ENCODE measurements at places on chromosomes 3 and 15. TPM values are rescaled to one million over a fixed set of nuclear protein-coding genes. Genes with fewer than 3 reads are reported as not detected.

UQCC5 gene
- total RNA-seq, result 12.3 TPM

CPLX3 gene
- total RNA-seq, result not detected

KLHL40 gene
- total RNA-seq, result not detected

ALS2CL gene
- total RNA-seq, result 5.1 TPM

AGBL1 gene
- total RNA-seq, result not detected

NANOGP8 gene
- total RNA-seq, result not detected

DNA sequence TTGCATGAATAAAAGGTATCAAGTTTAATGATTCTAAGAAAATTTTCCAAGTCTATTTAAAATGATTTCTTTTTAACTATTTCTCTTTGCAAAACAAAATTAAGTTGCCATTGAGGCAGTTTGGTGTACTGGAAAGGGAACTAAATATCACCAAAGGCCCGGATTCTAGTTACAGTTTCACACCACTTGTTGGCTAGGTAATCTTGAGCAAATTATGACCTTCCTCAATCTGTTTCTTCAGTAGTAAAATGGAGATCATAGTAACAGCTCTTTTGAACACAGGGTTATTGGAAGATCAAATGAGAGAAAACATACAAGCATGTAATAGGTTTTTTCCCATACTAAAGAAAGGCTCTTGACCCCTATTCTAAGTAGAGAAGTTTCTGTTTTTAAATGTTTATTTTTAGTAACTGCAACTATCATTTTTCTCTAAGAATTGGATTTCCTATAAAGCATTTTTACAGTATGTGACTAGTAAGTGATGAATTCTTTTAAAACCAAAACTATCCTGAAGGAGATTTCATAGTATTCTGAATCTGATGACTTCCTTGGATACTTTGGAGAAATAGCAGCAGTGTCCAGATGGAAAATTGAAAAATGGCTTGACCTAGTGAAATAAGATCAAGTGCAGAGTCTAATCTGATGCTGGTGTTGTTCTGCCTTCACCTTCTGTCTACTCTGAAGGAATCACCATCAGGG, 15.7 kb downstream of the SCAANT1 start:
- H3K27me3 ChIP-seq, result no peaks in the 10 kb centered on the region
- H3K4me1 ChIP-seq, result peaks cover 45% of the 10 kb centered on the region
- no peak overlapping the region for H3K27ac ChIP-seq
- DNase-seq, result no peak
- no peak overlapping the region for H3K4me3 ChIP-seq

DNA sequence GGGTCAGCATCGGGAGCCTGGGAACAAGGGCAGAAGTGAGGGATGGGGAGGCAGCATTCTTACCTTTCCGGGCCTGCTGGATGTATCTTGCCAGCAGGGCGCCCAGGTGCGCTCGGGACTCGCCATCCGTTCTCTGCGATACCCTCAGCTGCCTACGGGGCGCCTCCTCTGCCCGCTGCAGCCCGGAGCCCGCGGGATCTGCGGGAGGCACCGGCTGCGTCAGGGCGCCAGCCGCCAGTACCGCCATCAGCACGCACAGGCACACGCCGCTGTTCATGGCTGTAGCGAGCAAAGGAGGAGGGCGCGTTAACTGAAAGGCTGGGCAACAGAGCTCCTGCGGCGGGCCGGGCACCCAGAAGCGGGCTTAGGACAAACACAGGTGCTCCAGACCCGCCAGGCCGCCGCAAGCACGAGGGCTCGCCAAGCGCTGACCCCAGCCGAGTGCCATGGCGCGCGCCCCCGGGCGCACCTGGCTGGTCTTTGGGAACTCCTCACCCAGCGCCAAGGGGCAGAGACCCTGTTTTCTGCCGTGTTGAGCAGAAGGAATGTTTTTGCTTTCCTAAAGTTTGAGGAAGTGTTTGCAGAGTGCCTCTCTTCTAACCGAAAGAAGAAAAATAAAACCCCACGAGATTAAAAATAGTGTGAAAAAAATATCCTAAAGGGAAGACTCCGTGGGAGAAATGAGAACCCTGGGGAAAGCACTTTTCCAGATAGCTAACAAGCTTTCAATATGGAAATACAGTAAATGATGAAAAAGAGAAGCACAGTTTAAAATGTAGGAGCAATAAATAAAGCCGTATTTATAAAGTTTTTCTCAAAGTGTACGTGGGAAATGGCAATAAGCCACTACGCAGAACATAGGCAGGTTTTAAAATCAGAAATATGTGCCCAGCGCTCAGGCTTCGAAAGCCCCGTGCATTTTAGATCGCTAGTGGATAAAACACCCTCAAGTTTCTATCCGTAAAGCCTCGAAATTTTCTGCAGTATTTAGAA, 2.3 kb downstream of the CCK start:
- no peak overlapping the region for H3K27ac ChIP-seq
- peak; percentile 32 for DNase-seq
- H3K27me3 ChIP-seq, result peaks cover 56% of the 10 kb centered on the region

DNA sequence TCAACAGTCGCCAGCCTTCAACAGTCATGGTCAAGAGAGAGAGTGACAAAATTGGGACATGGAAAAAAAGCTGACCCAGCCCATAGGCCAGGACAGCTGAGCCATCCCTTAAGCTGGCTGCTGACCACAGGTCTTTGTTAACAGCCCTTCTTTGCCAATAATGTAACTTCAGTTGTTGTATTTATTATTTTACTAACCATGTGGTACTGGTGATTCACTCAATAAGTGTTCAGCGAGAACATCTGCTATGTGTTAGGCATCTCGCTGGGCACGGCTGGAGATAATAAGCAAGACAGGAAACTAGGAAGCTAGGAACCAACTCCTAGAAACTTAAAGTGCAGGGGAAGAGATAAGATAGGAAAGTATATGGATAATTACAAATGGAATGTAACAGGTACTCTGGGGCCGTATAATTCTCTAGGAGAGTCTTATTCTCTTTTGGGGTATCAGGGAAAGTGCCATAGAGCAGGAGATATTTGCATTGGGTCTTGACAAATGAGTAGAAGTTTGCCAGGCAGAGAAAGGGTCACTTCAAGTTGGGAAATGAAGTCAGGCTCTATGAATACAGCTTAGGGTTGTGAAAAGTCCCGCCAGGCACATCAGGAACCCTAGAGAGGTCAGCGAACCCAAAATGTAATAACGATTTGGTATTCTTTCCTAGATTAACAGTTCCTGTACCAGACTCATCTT, 84.0 kb upstream of the TRA2B start:
- H3K4me1 ChIP-seq, result peaks cover 7% of the 10 kb centered on the region
- no peak overlapping the region for H3K4me3 ChIP-seq
- H3K27me3 ChIP-seq, result peaks cover 9% of the 10 kb centered on the region

DNA sequence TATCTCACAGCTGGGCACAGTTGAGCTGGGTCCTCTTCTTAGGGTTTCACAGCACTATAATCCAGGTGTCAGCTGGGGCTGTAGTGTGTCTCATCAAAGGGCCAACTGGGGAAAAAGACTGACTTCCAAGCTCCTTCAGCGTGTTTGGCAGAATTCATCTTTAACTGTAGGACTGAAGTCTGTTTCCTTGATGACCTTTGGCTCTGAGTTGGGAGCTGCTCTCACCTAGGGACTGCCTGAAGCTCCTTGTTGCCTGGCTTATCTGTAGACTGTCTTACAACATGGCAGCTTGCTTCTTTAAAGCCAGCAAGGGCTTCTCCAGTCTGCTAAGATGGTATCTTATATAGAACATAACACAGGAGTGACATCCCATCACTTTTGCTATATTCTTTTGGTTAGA, 5.3 kb upstream of the VPS33B start:
- no peaks in the 10 kb centered on the region for H3K36me3 ChIP-seq
- no peak for DNase-seq
- H3K4me1 ChIP-seq, result peaks cover 5% of the 10 kb centered on the region
- no peaks in the 10 kb centered on the region for H3K27me3 ChIP-seq

DNA sequence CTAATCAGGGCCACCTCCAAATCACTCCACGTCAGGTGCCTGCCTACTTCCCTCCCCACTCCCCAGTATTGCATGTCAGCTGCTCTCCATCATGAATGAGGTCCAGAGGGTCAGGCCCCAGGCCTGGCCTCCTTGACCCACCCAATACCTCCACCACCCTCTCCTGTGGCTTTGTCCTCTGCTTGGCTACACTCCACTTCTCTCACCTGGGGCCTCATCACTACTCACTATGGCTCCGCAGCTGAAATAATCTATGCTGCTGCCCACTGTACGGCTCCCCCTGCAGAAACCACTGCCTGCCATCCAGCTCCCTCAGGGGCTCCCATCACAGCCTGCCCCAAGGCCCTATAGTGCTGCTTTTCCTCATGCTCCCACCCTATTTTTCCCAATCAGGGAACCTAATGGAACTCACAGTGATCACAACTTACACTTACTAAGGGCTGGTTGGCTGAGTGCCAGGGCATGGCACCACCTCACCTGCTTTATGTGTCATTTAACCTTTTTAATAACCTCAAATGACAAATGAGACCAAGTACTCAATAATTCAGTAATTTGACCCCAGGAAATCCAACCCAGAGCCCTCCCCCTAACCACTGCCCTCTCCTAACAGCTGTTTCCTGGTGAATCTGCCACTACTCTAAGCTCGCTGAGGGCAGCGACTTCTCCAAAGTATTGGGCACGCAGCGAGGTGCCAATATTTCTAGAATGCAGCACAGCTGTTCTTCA, 2.3 kb downstream of the GORASP1 start:
- peak; percentile 25 for DNase-seq
- H3K4me3 ChIP-seq, result no peak overlapping the region
- no peak overlapping the region for H3K27ac ChIP-seq
- H3K36me3 ChIP-seq, result peaks cover 2% of the 10 kb centered on the region
- peaks cover 48% of the 10 kb centered on the region for H3K4me1 ChIP-seq

DNA sequence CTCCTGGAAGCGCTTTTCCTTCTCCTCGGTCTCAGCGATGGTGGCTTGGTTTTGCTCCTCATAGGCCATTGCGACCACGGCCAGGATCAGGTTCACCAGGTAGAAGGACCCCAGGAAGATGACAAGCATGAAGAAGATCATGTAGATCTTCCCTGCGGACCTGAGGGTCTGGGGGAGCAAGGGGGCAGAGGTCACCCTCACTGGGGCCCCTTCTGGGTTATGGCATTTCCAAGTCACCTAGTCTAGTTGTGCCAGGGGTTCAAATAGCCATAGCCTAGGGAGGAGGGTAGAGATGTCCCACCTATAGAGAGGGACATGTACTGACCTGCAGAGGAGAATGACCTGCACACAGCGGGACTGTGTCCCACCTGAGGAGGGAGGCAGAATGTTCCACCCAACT, 43.5 kb downstream of the SCN5A start:
- H3K36me3 ChIP-seq, result no peaks in the 10 kb centered on the region
- H3K27ac ChIP-seq, result no peak overlapping the region
- no peak for DNase-seq
- no peak overlapping the region for H3K4me3 ChIP-seq
- no peaks in the 10 kb centered on the region for H3K4me1 ChIP-seq

DNA sequence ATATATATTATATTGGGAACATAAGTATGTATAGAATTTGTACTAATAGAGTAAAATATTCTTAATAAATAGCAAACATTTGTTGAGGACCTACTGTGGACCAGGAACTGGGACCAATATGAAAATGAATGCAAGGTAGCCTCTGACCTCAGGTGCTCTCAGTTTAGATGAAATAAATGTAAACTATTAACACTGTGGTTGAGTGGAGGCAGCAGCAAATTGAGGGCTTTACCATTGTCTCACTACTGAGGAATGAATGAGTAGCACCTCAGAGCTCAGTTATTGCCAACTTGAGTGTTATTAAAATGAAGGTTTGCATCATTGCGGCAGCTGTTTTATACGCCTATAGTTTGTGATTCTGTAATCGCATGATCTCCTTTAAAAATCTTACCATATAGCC, 90.9 kb upstream of the CGNL1 start:
- H3K36me3 ChIP-seq, result peaks cover 58% of the 10 kb centered on the region
- peaks cover 8% of the 10 kb centered on the region for H3K4me1 ChIP-seq
- H3K4me3 ChIP-seq, result no peak overlapping the region
- no peak for DNase-seq

- H3K27ac ChIP-seq, result no peak overlapping the region
- no peaks in the 10 kb centered on the region for H3K36me3 ChIP-seq
- H3K4me1 ChIP-seq, result no peaks in the 10 kb centered on the region
These were observed 134.1 kb downstream of the PDZRN3 start for GRCh38 chr3:73490453-73491286.

DNA sequence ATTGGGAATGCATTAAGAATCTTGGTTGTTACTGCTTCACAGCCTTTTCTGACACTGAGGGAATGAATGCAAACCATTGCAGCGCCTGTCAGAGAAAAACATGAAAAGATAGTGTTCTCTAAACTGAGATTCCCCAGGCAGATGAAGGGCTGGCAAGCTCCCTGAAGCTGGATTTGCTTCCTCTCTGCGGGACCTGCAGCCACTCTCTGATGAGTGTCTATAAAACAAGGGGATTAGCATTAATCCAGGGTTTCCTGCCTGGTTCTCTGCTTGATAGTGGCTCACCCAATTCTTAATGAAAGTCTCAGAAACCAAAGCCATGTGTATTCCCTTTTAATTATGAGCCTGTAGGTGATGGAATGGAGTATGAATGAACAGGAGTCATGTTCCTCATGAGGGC, 344.3 kb upstream of the UMPS start:
- H3K27me3 ChIP-seq, result peaks cover 15% of the 10 kb centered on the region
- no peak for DNase-seq
- H3K4me1 ChIP-seq, result no peaks in the 10 kb centered on the region
- no peak overlapping the region for H3K4me3 ChIP-seq
- H3K27ac ChIP-seq, result no peak overlapping the region

DNA sequence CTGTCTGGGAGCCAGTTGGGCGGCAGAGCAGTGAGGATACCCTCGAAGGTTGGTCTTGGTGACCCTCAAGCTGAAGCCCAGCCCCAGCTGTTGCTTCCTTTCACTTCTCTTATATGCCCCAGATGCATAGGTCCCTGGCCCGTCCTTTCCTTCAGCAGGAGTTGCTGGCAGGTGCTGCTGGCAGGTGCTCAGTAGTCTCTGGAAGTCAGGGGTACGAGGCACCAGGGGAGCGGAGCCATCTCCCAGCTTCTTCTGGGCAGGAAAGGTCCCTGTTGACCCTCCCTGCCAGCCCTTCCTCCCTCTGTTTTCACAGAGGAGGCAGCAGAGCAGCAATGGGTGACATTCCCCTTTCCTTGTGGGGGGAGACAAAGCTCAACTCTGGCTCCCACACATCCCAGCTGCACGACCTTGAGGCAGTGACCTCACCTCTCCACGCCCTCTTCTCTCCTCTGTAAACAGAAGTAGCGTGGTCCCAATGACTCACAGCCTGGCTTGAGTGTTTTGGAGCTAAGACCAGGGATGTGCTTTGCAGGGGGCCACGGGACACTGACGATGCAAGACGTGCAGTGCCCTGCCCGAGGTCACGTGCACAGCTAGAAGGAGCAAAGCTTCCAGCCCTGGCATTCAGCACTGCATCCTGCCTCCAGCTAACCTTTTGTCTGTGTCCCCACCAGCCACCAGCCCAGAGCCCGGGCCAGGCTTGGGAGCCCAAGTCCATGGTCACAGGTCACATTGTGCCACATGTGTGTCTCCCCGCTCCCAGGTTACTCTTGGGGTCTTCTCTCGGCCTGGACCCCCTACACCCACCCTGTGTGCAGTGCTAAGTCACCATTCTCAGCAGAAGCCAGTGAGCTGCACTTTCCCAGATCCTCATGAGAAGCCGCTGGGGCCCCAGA, 49.7 kb downstream of the SLC6A6 start:
- H3K4me1 ChIP-seq, result peaks cover 6% of the 10 kb centered on the region
- H3K27ac ChIP-seq, result no peak overlapping the region
- no peaks in the 10 kb centered on the region for H3K27me3 ChIP-seq

All from activated naive CD4-positive, alpha-beta T cell treated with anti-CD3 and anti-CD28 coated beads for 36 hours (primary cell).